ENCODE measurements at places on chromosomes 12 and 14.

- no peak for DNase-seq
Observed at GRCh38 chr14:73787486-73788316, 63.9 kb upstream of the PTGR2 start.

GRCh38 chr12:54164387-54165145 lies 24.2 kb downstream of the SMUG1 start:
- no peak for DNase-seq

GRCh38 chr14:68460541-68460940 lies 332.3 kb downstream of the ZFP36L1 start:
- DNase-seq = no peak

DNA sequence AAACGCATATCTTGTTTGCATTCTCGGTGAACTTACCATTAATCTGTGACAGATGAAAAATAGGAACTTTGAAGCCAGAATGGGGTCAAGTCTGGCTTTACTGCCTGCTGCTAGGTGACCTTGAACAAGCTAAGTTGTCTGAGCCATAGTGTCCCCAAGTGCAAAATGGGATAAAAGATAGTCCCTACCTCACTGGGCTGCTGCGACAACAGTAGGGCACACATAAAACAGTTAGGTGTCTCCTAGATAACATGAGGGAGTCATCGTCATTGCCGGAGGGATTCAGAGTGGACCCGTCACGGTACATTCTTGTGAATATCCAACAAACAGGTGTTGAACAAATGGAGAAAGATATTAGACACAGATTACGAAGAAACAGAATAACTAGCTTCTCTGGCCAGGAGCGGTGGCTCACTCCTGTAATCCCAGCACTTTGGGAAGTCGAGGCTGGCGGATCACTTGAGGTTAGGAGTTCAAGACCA lies 71.2 kb downstream of the NINJ2 start:
- DNase-seq = no peak

- no peak for DNase-seq
Observed at GRCh38 chr14:86363576-86363975, 833.6 kb downstream of the FLRT2 start.

DNA sequence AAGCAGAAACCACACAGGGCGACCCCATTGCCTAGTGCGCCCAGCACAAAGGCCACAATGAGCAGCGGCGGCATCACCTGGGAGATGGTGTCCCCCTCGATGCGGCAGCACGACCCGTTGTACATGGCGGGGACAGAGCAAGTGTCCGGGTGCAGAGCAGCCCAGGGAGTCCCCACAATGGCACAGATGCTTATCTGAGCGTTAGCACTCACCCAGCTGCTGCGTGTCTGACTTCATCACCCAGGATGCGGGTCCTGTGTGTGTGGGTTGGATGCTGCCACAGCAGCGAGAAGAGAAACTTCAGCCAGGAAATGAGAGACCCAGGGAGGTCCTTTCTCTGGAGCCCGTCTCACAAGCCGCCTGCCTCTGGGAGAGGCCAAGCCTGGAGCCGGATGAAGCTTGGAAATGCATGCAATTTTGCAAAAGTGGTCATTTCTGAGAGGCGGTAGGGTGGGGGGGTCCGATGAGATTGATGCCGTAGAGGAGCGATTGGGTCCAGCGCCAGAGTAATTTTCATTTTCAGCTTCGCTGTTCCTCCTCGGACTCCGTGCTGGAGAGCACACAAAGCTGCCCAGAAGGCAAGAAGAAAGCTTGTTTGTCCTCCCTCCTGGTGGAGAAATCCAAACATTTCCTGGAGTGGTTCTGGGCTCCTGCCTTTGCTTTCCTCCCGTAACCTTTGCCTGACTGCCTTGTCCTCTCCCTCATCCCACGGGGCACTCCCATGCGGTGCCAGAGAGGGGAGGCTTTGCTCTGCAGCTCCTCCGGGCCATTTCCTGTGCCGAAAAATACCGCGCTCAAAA lies at the start of gene HCAR1:
Gene HCAR1, minus strand, starts transcription at position 630 of the 800 bp plus-strand sequence. Its CDS starts 505 bp downstream, at position 125.
- no peak for DNase-seq

DNA sequence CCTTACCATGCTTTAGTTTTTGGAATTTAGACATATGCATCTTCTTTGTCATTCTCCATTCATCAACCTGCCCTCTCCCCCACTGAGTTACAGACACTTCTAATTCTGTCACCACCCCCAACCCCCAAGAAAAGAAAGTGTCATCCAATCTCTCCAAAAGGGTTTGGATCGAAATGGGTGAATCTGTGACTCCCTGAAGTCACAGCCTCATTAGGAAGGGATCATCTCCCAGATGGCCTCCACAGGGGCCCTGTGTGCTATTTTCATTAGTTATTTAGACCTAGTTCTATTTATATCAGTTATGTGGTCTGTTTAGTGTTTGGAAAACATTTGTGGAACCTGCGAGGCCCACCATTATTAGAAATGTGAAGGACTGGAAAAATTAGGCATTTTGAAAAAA lies 191.0 kb upstream of the ATP2B1 start:
- DNase-seq = no peak

DNA sequence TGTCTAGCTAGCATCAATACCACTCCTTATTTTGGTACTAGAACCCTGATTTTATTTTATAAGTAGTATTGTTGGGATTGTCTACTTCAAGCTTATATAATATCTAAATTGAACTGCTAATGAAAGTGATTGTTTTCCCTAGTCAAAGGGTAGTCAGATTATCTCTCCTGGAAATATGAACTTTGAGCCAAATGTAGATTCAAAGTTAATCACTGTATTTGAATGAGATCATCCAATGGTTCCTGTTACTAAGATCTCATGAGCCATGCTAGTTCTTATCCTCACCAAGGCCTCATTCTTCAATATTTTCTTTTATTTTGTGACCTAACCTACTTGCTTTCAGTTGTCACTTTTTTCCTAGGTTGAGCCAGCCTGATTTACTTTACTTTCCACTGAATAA lies 276.7 kb downstream of the RASSF9 start:
- no peak for DNase-seq

GRCh38 chr14:56085471-56085870 lies 32.7 kb upstream of the PELI2 start:
- no peak for DNase-seq

DNA sequence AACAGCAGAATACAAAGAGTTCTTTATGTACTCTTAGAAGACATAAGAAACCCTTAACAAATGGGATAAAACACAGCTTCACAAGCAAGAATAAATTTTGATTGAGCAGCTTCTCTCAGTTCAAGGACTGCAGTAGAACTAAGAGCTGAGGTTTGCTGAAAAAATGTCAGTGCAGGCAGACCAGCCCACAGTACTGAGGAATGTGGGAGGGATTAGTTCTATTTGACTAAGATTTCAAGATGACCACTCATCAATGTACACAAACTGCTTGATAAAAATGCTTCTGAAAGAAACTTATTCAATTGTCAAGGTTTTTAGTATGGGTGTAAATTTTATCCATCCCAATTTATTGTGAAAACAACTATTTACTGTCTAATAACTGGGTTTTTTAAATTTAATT lies 138.4 kb downstream of the SEC23A start:
- DNase-seq = no peak

GRCh38 chr14:25056688-25057078 lies 6.7 kb upstream of the STXBP6 start:
- DNase-seq = no peak

DNA sequence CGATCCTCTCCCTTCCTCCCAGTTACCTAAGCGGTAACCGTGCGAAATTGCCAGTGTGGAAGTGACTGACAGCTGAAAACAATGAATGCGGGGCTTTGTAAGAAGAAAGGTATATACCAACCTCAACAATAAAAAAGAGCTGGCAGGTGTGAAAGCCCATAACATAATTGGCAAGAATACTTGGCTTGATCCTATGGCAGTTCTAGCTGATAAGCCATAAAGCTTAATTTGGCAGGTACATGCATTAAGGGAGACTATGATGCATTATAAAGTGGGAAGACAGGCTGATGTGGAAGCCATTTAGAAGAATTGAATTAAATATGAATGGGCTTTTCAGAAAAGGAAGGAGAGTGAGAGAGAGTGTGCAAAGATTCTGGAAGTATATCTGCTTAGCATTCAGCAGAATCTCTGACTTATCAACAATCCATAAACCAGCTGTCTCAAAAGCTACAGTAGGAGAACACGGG lies 71.3 kb downstream of the CRACR2A start:
- no peak for DNase-seq

DNA sequence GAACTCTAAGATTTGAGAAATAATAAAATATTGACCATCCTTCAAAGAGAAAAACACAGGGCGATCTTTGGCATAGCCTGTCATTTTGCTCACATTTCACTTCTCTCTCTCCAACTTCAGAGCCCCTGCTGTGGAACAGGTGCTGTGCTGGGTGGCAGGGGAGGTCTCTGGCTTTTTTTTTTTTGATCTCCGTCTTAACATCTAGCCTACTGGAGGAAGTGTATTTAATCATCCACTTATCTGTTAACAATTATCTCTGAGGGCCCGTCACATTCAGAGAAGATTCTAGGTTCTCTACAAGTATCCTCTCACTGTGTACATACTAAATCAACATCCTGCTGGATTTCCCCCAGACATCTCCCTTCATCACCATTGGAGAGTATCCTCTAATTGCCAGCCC lies 34.1 kb downstream of the CHST11 start:
- DNase-seq = no peak

- no peak for DNase-seq
Observed at GRCh38 chr12:111367661-111368221, 1.2 kb downstream of the PHETA1 start.

Measured in memory B cell (primary cell).